ENCODE measurements at places on chromosomes 1 and 21. TPM values are rescaled to one million over a fixed set of nuclear protein-coding genes. Genes with fewer than 3 reads are reported as not detected.

GRCh38 chr1:110440877-110441276 lies 10.1 kb upstream of the PROK1 start:
- DNase-seq = no peak

DNA sequence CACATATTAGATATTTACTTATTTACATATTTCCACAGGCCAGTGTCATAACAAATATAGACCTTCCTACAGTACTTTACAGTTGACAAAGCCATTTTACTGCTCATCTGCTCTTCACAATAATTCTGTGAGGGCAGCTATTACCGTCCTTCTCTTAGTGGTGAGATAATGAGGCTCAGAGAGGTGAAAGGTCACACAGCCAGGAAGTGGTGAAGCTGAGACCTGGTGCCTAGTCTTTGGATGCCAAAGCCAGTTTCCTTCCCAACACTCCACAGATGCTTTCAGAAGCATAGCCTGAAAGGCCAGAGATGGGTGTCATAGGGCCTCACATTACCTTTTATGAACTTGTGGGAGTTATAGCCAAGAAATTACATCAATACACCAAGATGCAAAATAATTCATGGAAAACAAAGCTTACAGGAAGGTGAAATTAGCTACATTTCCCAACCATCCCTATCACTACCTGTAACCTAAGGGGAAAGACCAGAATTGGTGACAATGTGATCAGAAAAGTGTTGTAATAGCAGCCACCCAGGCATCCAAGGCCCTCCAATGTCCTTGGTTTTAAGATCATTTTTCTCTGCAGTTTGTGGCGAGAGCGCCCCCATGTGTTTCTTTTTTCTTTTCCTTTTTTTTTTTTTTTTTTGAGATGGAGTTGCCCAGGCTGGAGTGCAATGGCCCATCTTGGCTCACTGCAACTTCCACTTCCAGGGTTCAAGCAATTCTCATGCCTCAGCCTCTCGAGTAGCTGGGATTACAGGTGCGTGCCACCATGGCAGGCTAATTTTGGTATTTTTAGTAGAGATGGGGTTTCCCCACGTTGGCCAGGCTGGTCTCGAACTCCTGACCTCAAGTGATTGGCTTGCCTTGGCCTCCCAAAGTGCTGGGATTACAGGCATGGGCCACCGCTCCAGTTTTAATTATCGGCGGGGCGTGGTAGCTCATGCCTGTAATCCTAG lies 26.5 kb upstream of the RPL11 start:
- no peak for DNase-seq

GRCh38 chr1:44220001-44220751 lies 6.9 kb downstream of the DMAP1 start:
- DNase-seq = no peak

GRCh38 chr1:80594013-80594412 lies 1206.7 kb upstream of the ADGRL2 start:
- DNase-seq = no peak

- DNase-seq = no peak
These were observed 3.6 kb downstream of the ECM1 start for GRCh38 chr1:150511551-150511950.

DNA sequence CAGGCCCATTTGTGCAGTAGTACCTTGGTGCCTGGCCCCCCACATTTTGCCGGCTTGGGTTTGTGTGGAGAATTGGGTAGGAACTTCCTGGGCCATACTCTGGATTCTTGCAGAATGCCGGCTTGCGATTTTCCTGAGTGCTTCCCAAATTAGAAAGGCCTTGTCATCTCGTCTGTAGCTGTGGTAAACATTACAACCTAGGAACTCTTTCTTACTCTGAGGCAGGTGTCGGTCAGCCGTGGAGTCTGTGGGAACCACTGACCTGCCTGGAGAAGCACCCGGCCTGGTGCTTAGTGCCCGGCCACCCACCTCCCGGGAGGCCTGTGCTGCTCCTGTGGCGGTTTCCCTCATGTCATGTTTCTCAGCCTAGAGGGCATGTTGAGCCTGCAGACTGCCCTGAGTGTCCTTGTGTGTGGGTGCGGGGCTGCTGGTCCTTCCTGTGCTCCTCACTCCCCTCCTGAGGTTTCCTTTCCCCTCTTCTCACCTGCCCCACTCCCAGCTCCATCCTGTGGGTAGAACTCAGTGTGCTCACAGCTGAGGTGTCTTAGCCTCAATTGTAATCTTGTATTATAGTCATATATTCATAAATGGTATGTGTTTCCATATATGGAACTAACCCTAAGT lies 64.7 kb downstream of the S100B start:
- no peak for DNase-seq

DNA sequence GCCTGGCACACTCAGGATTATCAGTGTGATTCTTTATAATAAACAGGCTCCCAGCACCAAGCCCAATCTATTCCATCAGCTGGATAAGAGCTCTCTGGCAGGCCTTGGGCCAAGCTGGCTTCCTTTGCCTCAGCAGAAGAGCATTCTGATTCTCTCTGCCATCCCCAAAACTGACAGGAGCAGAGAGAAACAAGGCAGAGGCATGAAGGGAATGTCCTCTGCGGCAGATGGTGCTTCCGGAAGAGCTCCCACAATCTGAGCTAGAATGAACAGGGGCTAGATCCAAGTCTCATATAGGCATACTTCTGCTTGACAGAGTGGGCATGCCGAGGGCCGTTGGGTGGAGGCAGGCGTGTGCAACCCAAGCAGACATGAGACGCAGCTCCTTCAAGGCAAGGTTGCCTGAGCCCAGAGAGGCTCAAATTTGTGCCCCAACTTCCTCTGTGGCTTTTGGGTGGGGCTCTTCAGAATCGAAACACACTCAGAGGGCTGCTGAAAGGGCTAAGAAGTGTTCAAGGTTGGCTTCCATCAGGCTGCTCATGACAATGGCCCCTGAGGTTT lies 4.0 kb downstream of the CAPN2 start:
- peak; percentile 74 for DNase-seq

- no peak for DNase-seq
These were observed 235.3 kb downstream of the FAF1 start for GRCh38 chr1:50724626-50725286.

DNA sequence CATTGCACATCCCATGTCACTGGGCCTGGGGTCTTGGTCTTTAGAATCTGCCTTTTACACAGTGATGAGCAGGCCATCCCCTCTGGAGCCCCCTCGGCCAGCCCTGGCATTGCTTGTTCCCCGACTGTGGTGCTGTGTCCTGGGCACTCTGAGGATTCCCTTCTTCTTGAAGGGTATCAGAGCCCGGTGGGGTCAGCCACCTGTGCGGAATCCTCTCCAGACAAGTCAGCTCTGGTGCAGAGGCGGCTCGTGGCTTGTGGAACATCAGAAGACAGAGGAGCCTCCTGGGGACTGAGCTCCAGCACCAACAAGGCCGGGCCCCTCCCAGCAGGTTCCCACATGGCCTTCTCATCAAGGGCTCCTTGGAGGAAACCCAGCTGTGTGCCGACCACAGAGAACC lies 57.9 kb upstream of the AJAP1 start:
- no peak for DNase-seq

DNA sequence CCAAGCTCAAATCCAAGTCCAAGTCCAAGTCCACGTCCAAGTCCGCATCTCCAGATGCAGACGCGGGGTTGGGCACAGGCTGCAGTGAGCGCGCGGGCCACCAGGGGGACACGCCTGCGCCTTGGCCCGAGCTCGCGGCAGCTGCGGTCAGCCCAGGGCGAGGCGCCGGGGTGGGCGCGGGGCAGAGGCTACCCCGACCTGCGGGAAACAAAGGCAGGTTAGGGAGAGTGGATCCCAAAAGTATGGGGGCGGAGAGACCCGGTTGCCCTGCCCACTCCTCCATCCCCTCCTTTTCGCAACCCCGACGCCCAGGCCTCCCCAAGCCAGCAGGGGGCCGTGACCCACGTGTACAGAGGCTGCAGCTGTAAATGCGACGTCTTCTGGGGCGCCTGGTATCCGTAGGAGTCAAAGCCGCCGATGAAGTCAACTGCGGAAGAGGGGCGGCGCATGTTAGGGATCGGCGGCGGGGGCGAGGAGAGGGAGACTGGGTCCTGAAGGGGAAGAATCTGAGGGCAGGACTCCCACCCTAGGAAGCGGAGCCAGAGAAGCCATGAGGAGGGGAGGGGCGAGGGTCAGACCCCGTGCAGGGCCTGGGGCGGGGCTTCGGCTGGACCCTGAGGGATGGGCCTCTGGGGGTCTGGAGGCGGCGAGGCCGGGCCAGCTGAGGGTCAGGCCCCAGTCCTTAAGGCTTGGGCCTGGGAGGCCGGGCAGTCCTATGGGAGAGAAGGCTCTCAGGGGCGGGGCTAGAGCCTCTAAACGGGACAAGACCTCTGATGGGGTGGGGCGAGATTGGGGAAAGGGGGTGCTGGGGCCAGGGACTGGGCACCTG lies 58.0 kb downstream of the NKAIN1 start:
- DNase-seq = peak; percentile 40

DNA sequence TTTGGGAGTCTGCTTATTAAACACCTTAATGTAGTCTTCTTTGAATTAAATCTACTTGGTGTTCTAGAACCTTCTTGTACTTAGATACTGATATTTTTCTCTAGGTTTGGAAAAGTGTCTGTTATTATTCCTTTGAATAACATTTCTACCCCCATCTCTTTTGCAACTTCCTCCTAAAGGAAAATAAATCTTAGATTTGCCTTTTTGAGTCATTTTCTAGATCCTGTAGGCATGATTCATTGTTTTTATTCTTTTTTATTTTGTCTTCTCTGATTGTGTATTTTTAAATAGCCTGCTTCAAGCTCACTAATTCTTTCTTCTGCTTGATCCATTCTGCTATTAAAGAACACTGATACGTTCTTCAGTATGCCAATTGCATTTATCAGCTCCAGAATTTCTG lies 155.9 kb upstream of the NEGR1 start:
- no peak for DNase-seq

- no peak for DNase-seq
These were observed 19.9 kb downstream of the LGR6 start for GRCh38 chr1:202213361-202214088.

GRCh38 chr1:221793439-221794078 lies 51.7 kb upstream of the DUSP10 start:
- DNase-seq = no peak

- DNase-seq = peak; percentile 20
These were observed 107.6 kb downstream of the GALNT2 start for GRCh38 chr1:230174471-230175162.

DNA sequence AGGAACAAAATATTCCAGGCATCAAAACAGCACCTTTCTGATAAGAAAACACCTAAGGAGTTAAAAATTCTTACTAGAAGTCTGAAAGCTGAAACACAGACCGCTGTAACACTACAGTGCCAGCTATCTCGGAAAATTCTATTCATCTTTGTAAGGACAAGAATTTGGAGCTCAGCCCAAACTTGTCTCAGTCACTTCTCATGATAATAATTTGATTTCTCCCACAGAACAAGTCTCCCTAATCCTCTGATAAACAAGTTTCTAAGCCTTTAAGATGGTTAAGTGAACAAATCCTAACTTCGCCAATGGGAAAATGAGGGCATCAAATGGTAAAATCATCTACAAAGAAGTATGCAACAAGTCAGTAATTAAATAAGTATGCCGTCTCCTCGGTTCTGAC lies 59.9 kb downstream of the SIPA1L2 start:
- DNase-seq = no peak

DNA sequence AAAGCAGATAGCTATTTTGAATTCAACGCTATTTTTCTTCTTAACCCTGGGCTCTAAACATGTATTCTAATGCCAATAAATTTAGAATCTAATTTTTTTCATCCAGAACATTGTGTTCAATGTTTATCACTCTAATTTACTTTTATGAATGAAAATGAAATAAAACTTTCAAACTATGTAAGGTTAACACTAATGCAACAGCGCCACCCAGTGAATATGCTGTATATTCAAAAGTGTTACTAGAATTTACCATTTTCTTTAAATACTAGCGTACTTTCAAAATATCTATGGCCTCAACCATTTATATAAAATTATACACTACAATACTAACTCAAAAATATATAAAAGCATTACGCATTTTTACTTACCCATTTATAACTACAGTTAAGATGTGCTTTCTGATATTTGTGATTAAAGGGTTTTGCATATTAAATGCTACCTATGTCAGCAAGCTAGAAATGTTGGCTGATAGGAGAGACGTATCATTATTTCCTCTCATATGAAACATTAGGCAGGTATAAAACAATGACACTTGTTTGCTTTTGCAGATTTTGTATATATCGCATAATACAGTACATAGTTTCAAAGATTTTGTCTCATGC lies 5.9 kb upstream of the NUF2 start:
- DNase-seq = no peak

DNA sequence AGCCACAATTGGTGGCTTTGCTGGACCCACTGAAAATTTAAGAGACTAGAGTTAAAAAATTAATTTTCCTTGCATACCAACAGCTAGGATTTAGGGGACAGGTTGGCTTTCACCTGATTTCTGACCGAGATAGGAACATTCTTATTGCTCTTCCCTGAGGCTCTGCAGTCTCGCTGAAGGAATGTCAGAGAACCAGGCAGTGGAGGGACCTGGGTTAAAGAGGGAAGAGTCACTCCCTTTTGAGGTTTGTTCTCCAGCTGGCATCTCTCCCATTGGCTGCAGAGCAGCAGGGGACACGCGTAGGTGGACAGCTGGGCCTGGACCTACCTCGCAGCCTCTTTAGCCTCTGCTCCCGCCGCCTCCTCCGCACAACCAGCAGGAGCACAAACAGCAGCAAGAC lies 207.5 kb downstream of the PCP4 start:
- no peak for DNase-seq

GRCh38 chr21:40445349-40445921 lies 401.5 kb downstream of the DSCAM start:
- no peak for DNase-seq

GRCh38 chr1:6858596-6858995 lies 73.3 kb downstream of the CAMTA1 start:
- DNase-seq = no peak

- DNase-seq = no peak
These were observed 6.7 kb downstream of the WNT2B start for GRCh38 chr1:112515311-112516009.

- DNase-seq = no peak
These were observed 133.6 kb upstream of the RAB4A start for GRCh38 chr1:229137271-229137670.

- DNase-seq = no peak
These were observed 5.2 kb downstream of the NCF2 start for GRCh38 chr1:183585038-183585437.

DNA sequence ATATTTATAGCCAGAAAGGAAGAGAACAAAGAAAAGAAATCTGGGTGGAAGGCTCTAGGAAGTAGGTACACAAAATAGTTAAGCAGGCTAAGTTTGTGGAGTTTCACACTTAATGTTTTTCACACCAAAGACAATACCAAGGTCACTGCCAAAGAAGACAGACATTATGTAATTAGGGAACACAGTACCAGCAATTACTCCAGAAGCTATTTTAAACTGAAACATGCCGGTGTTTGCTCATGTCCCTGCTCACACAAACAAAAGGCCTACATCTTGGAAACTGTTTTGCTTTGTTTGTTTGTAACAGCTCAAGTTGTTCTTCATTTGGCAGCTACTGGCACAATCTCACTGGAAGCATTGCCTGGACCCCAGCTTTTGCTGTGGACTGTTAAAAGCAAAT lies 88.5 kb upstream of the DAB1 start:
- DNase-seq = no peak

RHEX gene
- total RNA-seq = not detected

USH2A gene
- total RNA-seq = 1.9 TPM

AQP10 gene
- total RNA-seq = not detected

ARMH1 gene
- total RNA-seq = 5.2 TPM

PLA2G2D gene
- total RNA-seq = not detected

TTC24 gene
- total RNA-seq = not detected

MARK1 gene
- total RNA-seq = 34.7 TPM

C1orf185 gene
- not detected for total RNA-seq

EFHD2 gene
- 9.1 TPM for total RNA-seq

IL19 gene
- total RNA-seq = not detected

SPATA45 gene
- 1.9 TPM for total RNA-seq

PKP1 gene
- total RNA-seq = 0.45 TPM

KCNK1 gene
- 45.4 TPM for total RNA-seq

GPR25 gene
- not detected for total RNA-seq
